Psoas muscle (tissue), 8 donors: ENCODE measurements at places on chromosomes 7 and 10.

GRCh38 chr10:88687853-88688467 lies 18.1 kb upstream of the LIPK start:
- H3K36me3 ChIP-seq, result no peaks in the 10 kb centered on the region
- DNase-seq, result no peak
- no peak overlapping the region for H3K4me3 ChIP-seq

GRCh38 chr7:49892481-49892880 lies 119.0 kb downstream of the VWC2 start:
- no peaks in the 10 kb centered on the region for H3K27me3 ChIP-seq
- H3K4me3 ChIP-seq, result no peak overlapping the region
- no peaks in the 10 kb centered on the region for H3K4me1 ChIP-seq
- H3K36me3 ChIP-seq, result no peaks in the 10 kb centered on the region

GRCh38 chr7:111005445-111005844 lies 85.5 kb upstream of the LRRN3 start:
- no peaks in the 10 kb centered on the region for H3K4me1 ChIP-seq
- no peaks in the 10 kb centered on the region for H3K36me3 ChIP-seq
- DNase-seq, result no peak
- no peak overlapping the region for H3K4me3 ChIP-seq
- H3K27me3 ChIP-seq, result no peaks in the 10 kb centered on the region

GRCh38 chr7:155649588-155649987 lies 5.1 kb downstream of the RBM33 start:
- no peak for DNase-seq
- H3K27me3 ChIP-seq, result no peaks in the 10 kb centered on the region
- peaks cover 11% of the 10 kb centered on the region for H3K36me3 ChIP-seq
- H3K27ac ChIP-seq, result no peak overlapping the region
- H3K4me3 ChIP-seq, result no peak overlapping the region

GRCh38 chr10:17003151-17003550 lies 126.5 kb downstream of the CUBN start:
- H3K4me1 ChIP-seq, result peaks cover 3% of the 10 kb centered on the region
- H3K36me3 ChIP-seq, result no peaks in the 10 kb centered on the region
- no peaks in the 10 kb centered on the region for H3K27me3 ChIP-seq
- no peak for DNase-seq

GRCh38 chr10:119153041-119153440 lies 12.5 kb downstream of the SFXN4 start:
- peaks cover 22% of the 10 kb centered on the region for H3K36me3 ChIP-seq
- H3K4me3 ChIP-seq, result no peak overlapping the region
- no peak for DNase-seq
- no peaks in the 10 kb centered on the region for H3K4me1 ChIP-seq

DNA sequence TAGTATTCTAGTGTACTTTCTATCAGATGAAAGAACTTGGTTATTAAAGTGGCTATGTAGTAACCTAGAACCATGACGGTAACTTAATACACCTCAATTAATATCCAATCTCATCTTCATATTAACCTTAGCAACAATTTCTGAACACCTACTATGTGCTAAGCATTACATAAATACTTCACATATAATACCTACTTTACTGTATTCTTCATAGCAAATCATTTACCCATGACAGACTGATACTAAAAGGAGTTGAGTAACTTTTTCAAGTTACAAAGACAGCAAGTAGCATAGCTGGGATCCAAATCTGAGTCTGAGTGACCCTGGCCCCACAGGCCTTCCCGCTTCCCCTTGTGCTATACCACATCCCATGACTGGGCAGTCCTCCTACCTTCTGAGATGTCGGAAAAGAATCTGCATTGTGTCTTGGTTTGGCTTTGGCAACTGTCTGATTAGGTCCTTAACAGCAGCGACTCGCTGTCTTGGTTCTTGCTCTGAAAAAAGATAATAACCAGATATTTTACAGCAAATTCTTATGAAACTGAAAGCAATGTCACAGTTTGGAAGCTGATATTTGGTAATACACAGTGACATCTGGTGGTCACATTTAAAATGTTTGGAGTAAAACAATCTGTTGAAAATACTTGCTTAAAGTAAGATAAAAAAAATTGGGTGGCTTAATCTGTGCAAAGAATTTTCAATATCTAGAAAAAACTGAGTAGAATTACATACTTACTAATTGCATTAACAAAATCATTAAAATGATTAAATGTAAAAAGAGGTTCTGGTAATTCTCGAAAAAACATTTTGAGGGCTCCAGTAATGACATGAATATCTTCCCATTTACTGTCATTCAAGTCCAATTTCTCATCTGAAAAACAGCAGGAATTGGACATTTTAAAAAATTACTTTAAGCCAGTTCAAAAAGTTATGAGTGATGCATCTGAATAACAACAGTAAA lies 120.1 kb downstream of the ARHGAP12 start:
- DNase-seq, result peak; percentile 23
- peaks cover 13% of the 10 kb centered on the region for H3K36me3 ChIP-seq
- H3K27ac ChIP-seq, result peak overlapping the region; percentile 76
- H3K4me3 ChIP-seq, result peak overlapping the region; percentile 62

DNA sequence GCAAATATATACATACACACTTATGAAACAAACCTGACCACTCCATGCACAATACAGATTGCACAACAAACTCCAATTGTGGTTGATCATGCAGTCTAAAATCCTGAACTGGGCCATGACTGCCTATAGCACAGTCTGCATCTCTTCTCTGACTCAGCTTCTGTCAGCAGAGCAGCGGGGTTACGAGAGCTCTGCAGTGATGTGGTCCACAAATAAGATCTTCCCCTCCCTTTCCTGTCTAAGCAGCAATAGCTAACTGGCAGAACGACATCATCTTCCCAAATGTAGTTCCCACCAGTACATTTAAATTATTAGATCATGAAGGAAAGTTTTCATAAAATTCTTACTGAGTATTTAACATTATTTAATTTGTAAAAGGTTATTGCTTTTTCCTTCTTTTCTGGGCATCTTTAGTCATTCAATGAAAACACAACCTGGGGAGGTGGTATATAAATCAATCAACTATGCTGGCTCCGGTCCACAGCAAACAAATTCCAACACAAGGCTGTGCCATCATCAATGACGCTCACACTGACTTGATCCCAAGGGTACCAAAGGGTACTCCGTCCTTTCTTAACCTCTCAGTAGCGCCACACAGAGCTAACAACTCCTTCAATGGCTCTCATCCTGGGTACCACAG lies 17.1 kb downstream of the ARHGAP21 start:
- H3K4me3 ChIP-seq, result no peak overlapping the region
- no peak for DNase-seq
- no peaks in the 10 kb centered on the region for H3K36me3 ChIP-seq

DNA sequence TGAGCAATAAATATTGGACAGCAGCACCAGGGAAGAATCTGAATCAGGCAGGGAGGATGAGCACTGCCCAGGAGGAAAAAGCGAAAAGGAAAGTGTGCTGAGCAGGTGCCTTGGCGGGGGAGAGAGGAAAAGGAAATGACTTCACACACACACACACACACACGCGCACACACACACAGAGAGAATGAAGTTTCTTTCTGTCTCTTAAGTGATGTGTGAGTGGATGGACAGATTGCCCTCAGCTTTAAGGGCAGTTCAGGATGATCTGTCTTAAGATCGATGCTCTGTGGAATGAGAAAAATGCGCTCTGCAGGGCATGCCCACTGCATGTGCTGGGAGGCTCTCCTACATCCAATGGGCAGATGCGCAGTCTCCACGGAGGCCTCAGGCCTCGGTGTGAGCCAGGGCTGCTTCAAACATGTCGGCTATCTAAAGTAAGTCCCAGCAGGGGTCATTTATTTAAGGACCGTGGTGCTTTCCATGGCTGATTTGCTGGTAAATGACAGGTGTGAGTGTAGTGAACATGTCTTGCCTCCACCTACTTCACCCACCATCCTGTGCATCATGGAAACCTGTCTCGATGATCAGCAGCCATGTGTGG lies 2.5 kb upstream of the ACBD5 start:
- H3K4me3 ChIP-seq, result peak overlapping the region; percentile 88
- H3K4me1 ChIP-seq, result peaks cover 26% of the 10 kb centered on the region
- H3K36me3 ChIP-seq, result peaks cover 4% of the 10 kb centered on the region
- H3K27ac ChIP-seq, result peak overlapping the region; percentile 99
- DNase-seq, result no peak
- H3K27me3 ChIP-seq, result no peaks in the 10 kb centered on the region

- peaks cover 66% of the 10 kb centered on the region for H3K27me3 ChIP-seq
- no peak overlapping the region for H3K27ac ChIP-seq
- DNase-seq, result no peak
- H3K36me3 ChIP-seq, result no peaks in the 10 kb centered on the region
- peak overlapping the region; percentile 53 for H3K4me3 ChIP-seq
- H3K4me1 ChIP-seq, result peaks cover 20% of the 10 kb centered on the region
These were observed 10.1 kb upstream of the MNX1 start for GRCh38 chr7:157020514-157021070.

DNA sequence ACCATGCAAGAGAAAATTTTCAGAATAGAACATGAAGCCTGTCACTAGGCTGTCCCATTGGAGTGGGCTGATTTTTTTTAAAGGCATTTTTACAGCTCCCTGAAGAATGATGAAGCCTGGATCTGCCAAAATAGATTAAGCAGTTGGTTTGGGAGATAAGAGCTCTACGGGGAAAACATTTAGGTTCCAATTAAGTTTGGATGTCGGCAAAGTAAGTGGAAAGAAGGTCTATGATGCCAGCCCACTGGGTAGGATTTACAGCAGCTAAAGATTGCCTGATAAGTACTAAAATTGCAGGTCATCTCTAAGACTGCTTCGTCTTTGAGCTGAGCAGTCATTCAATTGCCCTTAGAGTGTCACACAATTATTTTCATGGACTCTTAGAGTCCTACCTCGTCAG lies 939.2 kb upstream of the CELF2 start:
- H3K36me3 ChIP-seq, result no peaks in the 10 kb centered on the region
- no peak for DNase-seq
- no peaks in the 10 kb centered on the region for H3K4me1 ChIP-seq

DNA sequence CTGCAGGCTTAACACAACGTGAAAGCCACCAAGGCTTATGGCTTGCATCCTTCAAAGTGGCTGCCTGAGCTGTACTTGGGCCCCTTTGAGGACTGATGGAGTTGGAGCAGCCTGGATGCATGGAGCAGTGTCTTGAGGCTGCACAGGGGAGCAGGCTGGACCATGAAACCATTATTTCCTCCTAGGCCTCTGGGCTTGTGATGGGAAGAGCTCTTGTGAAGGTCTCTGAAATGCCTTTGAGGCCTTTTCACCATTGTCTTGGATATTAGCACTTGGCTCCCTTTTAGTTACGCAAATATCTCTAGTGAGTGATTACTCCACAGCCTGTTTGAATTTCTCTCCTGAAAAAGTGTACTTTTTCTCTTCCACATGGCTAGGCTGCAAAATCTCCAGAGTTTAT lies 201.2 kb upstream of the NPY start:
- H3K36me3 ChIP-seq, result no peaks in the 10 kb centered on the region
- no peak for DNase-seq
- no peaks in the 10 kb centered on the region for H3K4me1 ChIP-seq
- no peak overlapping the region for H3K27ac ChIP-seq
- H3K27me3 ChIP-seq, result no peaks in the 10 kb centered on the region

GRCh38 chr10:102334101-102334500 lies 61.4 kb upstream of the NFKB2 start:
- no peak for DNase-seq
- H3K4me3 ChIP-seq, result no peak overlapping the region
- H3K27me3 ChIP-seq, result no peaks in the 10 kb centered on the region
- peak overlapping the region; percentile 73 for H3K27ac ChIP-seq
- H3K36me3 ChIP-seq, result no peaks in the 10 kb centered on the region
- H3K4me1 ChIP-seq, result peaks cover 40% of the 10 kb centered on the region

DNA sequence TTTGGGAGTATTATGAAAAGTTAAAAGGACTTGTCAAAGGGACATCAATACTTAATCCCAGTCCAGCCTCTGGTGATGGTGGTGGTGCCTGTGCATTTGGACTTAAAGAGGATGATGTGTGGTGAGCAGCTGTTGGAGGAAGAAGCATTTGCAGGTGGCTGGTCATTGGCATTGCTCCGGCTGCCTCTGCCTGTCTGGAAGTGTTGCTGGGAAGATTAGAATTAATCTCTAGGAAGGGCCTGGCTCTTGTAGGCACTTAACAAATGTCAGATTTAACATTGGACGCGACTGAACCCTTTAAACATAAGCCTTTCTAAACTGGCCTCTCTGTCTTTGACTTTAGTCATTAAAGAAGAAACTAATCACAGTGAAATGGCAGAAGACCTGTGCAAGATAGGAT lies 58.8 kb downstream of the FIGNL1 start:
- H3K27ac ChIP-seq, result no peak overlapping the region
- no peaks in the 10 kb centered on the region for H3K36me3 ChIP-seq
- H3K4me1 ChIP-seq, result no peaks in the 10 kb centered on the region
- no peaks in the 10 kb centered on the region for H3K27me3 ChIP-seq
- H3K4me3 ChIP-seq, result no peak overlapping the region

DNA sequence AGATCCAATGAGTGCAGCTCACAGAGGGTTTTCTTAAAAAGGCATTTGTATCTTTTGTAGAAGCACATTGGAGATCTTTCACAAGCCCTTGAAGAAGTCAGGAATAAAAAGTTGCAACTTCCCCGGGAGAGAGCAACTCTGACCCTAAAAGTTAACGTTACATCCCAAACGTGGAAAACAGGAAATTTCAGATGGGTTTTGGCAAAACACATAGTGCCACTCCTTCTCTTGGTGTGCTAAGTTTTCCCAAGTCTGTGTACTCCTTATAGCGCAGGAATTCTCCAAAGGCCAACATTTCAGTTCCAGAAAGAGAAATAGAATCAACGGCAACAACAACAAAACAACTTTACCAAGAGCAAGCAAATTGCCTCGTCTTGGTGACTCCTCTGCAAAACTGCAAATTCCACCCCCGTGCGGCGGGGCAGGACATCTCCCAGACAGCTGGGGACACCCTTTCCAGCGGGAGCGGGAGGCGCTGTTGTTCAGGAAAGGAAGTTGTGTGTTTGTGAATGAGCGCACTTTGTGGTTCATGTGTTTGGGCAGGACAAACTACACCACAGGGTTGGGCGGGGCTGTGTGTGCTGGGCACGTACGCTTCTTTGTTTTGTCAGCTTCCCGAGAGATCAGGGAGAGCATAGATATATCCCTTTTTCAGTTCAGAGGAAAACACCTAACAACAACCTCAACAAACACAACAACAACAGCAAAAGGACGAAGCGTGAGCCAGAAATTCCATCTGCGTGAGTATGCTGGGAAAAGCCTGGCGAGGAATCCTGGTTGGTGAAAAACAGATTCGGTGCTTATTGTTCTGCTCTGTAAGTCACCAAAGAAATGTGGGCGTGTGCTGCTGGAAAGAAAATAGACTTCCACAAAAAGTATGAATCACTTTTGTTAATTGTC lies 294.7 kb upstream of the PITRM1 start:
- no peaks in the 10 kb centered on the region for H3K36me3 ChIP-seq
- H3K27ac ChIP-seq, result peak overlapping the region; percentile 91
- peak; percentile 90 for DNase-seq
- peak overlapping the region; percentile 60 for H3K4me3 ChIP-seq
- peaks cover 41% of the 10 kb centered on the region for H3K4me1 ChIP-seq

DNA sequence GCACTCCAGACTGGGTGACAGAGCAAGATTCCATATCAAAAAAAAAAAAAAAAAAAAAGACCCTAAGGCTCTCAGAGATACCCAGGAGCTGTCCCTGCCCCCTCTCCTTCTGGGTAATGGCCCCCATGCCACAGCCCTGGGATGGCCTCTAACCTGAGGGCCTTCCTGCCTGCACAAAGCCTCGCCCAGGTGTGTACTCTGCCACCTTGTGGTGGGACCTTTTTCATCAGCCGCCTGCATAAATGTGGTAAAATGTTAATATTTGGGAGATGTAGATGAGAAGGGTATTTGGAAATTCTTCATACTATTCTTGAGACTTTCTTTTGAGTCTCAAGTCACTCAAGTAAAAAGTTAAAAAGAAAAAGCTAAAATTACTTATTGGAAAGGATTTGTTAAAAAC lies 46.3 kb upstream of the RNF216 start:
- H3K4me1 ChIP-seq, result no peaks in the 10 kb centered on the region
- H3K4me3 ChIP-seq, result no peak overlapping the region
- no peak for DNase-seq
